ENCODE measurements at places on chromosomes 3 and 15.
A peak's percentile ranks its signal among the peaks of the same experiment; 100 is the strongest.

DNA sequence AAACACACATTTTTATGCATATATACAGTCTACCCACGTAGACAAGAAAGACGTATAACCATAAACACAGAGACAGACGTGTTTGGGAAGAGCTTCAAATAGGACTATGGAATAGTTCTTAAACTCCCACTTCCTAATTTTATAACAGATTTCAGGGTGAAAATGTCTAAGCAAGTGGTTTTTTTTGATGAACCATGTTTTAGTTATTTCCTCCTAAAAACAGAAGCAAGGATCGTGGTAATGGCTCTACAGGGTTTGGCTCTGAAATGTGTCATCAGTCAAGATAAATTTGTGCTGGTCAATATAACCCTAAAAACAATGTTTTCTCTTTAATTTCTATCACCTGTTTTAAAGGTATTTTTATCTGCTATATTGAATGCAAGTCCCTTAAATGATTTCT lies 58.2 kb downstream of the FMN1 start:
- DNase-seq, result no peak

DNA sequence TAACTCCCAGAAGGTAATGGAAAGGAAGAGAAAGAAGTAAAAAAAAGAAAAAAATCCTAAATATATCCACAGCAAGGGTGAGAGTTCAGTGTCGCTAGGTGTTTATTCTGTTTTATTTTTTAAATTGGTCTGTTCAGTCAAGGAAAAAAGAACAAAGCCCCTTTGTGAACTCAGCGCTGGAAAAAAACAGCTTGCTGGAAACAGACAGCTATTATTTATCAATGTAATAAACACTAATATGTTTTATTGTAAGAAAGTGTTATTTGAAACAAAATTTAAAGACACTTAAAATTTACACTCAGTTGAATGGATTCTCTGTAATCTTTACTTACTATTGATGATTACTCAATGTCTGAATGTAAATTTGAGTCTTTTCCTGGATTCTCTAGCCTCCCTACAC lies 32.3 kb upstream of the LEKR1 start:
- no peak for DNase-seq

DNA sequence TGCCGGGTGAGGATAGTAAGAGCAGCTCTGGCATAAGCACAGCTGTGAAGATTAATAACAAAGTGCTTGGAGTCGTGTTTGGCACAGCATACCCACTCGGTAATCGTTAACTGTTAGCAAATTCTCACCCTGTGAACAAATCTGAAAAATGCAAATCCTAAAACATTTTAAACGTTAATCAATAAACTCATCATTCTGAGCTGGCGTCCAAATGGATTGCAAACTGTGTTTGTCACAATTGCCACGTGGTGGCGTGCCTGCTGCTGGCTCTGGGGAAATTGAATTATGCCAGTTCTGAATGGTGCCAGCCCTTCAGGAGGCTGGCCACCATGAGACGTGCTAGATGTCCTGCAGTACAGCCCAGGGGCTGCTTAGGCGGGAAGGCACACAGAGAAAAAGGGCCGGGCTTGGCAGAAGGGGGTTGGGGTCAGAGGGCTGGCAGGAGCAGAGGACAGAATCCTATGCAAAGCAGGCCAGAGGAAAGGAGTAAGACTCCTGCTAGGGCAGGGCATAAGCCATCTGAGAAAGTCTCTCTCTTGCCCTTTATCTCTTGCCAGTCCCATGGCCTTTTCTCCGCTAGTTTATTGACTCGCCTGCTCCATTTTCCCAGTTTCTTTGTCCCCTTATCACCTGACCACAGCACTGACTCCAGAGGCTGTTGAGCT lies 22.1 kb upstream of the POLG start:
- peak; percentile 70 for DNase-seq

DNA sequence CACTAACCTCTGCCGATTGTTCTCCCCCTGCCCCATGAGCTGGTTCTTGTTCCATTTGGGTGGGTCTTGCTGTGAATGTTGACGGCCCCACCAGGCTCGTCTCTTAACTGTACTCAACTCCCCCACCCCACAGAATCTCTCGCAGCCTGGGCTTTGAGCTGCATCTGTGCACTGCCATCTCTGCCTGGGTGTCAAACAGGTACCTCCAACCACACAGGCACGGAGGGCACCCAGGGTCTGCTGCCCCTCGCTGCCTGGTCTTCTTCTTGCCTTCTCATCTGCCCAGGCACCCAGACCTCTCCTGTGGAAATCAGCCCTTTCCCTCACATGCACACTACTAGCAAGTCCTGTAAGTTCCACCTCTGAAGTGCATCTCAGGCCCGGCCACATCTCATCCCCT lies 10.1 kb downstream of the TLR9 start:
- no peak for DNase-seq

DNA sequence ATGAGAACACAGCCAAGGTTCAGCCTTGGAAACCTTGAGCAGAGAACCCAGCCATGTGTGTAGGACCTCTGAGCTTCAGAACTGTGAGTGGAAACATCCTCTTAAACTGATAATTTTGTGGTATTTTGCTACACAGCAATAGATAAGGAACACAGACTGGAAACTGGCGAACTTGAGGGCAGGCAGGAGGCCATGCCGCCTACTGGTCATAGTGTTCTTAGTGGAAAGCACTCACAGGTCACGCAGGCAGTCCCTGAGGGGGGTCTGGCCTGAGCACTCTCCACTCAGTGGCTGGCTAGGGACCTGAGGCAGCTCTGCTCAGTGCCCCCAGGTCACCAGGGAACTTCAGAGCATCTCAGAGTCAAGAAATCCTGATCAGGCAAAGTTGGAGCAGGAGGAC lies 9.7 kb upstream of the XIRP1 start:
- DNase-seq, result no peak

All from kidney tubule cell (primary cell).